ENCODE measurements at places on chromosomes 6 and 20.

- no peak for DNase-seq
These were observed 57.0 kb downstream of the RNF144B start for GRCh38 chr6:18444111-18444510.

DNA sequence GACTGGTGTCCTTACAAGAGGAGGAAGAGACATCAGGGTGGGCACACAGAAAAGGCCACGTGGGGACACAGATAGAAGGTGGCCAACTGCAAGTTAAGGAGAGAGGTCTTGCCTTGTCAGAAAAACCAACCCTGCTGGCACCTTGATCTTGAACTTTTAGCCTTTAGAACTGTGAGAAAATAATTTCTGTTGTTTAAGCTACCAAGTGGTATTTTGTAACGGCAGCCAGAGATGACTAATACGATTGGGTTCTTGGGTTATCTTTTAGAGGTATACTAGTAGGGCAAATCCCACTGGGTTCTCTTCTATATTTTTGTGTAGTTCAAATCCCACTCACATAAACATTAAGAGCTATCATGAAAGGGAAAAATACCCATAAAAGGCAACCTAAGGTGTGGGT is 31.9 kb upstream of the ZBTB24 start:
- DNase-seq, result no peak

GRCh38 chr6:122709922-122710512 is 69.5 kb upstream of the FABP7 start:
- DNase-seq, result peak; percentile 55

DNA sequence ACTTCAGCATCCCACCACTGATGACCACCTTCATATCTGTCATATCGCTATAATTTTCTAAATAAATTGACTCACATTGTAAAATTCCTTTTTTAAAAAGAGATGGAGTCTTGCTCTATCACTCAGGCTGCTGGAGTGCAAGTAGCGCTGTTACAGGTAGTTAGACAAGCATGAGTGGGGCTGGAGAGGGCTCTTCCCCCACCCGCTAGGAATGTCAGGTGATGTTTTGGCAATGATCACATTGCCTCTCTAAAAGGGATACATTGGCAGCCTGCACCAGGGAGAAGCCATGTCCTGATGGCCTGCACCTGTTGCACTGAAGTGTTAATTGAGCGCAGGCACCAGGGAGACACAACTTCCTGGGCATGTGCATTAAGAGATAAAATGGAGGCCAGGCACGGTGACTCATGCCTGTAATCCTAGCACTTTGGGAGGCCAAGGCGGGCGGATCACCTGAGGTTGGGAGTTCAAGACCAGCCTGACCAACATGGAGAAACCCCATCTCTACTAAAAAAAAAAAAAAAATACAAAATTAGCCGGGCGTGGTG is 16.9 kb upstream of the SLC22A16 start:
- no peak for DNase-seq

DNA sequence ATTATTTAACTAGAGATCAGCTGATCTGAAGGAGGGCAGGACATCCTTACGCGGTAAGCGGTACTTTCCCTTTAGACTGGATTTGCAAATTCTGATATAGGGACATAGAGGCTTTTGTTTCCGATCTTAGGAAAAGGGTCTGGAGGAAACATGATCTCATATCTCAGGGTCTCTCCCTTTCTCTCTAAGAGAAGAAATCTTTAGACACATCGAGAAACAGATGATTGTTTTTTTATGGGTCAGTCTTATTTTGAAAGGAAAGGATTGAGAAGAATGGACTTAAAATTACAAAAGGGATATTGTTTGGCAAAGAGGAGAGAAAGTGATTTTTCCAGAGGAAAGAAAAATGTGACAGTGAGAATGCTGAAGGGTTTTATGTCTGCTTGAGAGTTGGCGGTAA is 83.9 kb upstream of the OGFRL1 start:
- no peak for DNase-seq

- DNase-seq, result no peak
These were observed 236.5 kb downstream of the HACE1 start for GRCh38 chr6:104623052-104623690.

- DNase-seq, result no peak
These were observed 29.5 kb upstream of the FBXO9 start for GRCh38 chr6:53035549-53036213.

DNA sequence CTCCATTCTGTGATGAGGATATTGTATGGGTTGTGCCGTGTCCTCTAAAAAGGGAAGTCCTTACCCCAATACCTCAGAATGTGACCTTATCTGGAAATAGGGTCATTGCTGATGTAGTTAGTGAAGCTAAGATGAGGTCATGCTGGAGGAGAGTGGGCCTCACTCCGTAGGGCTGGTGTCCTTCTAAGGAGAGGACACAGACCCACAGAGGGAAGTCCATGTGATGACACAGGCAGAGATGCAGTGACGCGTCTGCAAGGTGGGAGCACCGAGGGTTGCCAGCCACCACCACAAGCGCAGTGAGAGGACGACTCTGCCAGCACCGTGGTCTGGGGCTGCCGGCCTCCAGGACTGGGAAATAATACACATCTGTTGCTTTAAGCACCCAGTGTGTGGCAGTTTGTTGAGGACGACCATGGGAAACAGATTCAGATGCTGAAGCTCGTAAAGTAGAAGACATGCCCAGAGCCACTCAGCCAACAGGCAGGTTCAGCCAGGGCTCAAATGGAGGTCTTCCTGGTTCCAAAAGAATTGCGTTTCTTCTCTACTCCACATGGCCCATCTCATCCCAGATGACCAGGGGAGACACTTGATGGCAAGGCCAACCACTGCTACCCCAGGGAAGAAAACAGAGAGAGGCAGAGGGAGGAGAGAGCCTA is 59.2 kb upstream of the DUSP22 start:
- no peak for DNase-seq

GRCh38 chr6:130780122-130780521 is 47.1 kb upstream of the SMLR1 start:
- no peak for DNase-seq

GRCh38 chr6:84623956-84624680 is 140.3 kb downstream of the TBX18 start:
- no peak for DNase-seq

DNA sequence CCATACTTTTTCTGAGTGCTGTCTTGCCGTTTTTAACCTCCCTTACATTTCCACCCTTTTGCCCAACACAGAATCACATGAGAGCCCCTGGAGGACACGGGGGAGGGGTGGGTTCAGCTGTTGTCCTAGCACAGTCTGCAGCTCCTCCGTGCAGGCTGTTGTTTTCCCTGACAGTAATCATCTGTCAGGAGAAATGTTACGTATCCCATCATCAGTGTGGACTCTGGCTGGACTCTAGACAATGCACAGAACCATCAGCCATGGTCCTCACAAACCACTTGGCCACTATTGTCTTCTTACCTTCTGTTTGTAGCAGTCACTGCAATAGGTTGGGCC is 92.1 kb downstream of the RIN2 start:
- no peak for DNase-seq

All from aorta (tissue), 5 donors.